Fibroblast of skin of right biceps (primary cell): ENCODE measurements at places on chromosomes 5 and 9.

DNA sequence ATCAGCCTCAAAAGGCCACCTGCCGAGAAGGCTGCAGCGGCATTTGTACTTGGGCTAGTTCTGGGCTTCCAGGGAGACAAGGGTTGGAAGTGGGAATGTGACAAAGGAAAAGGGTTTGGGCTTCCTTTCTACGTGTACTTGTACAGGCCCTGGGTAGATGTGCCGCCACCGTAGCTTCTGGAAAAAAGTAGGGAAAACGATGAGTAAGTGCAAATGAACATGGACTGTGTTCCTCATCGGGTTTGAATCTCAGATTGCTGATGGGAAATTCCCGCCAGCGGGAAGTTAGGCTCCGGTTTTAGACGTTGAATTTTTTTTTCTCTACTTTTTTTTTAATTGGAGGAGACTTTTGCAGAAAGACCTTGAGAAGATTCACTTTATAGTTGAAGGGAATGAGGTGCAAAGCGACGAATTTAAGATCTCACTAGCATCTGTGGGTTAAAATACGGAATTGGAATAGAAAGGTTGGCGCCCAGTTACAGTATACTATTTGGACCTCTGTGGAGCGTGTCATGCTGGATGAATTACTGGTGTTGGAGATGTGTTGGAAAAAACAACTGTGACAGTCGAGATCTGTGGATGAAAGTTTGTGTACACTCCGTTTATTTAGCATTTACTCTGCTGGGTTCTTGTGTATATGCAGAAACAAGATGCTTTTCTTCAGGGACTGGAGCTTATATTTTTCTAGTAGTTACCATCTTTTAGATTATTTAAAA lies 1.2 kb downstream of the G3BP1 start:
- peak; percentile 47 for DNase-seq

GRCh38 chr5:123012321-123012720 lies 24.2 kb downstream of the PPIC start:
- peak; percentile 53 for DNase-seq

DNA sequence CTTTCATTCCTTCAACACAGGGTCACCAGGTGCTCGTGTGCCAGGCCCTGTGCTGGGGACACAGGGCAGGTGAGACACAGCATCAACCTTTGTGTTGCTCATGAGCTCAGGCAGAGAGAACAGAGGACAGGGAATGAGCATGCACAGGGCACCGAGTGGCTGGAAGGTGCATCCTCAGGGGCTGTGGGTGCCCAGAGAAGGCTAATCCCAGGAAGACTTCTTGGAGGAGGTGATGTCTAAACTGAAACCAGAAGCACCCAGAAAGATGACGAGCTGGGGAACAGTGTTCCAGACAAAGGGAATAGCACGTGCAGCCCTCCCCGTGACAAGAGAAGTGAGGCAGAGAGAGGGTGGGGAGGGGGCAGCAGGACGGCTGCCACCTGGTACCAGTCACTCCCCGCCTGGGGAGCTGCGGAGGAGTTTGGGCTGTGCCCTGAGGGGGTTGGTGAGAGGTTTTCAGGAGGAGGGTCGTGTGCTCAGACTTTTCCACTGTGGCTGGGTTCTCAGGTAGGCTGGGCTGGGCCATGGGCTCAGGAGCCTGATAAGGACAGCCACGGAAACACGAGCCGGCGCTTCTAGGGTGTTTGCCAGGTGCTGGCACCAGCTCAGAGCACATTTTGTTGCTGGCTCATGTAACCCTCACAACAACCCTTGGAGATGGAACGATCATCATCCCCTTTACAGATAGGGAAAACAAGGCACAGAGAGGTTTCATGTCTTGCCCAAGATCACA lies 46.0 kb downstream of the HMCN2 start:
- no peak for DNase-seq

DNA sequence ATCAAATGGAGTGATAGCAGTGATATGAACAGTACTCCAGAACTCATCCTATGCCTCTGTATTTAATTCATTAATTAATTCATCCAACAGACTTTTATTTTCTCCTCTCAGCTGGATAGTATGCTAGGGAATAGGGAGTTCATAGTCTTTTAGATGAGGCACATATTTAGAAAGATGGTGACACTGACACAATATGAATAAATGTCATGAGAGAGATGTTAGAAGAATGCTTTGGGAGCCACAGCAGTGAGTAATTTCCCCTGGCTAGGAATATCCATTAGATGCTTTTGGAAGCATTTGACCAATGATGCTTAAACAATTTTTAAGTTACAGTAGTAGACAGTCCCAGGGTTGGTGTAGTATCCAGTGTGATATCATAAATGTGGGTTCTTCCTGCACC lies 428.7 kb upstream of the SGCD start:
- DNase-seq: peak; percentile 86

DNA sequence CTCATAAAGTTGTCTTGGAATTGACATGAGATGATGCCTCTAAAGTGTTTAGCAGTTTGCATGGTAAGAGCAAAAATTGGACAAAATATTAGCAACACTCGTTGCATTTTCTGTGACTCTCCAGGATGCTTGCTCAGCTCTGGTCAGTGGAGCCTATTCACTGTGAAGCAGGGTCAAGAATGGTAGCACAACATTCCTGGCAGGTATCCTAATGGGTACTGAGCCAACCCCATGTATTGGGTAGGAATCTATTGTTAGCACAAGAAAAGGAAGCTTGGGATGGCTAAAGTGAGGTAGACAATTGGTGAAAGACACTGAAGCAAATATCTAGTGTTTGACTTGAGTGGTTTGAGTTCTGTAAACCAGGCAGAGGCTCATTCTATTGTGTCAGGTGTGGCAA lies 10.4 kb upstream of the ACTBL2 start:
- DNase-seq: no peak

DNA sequence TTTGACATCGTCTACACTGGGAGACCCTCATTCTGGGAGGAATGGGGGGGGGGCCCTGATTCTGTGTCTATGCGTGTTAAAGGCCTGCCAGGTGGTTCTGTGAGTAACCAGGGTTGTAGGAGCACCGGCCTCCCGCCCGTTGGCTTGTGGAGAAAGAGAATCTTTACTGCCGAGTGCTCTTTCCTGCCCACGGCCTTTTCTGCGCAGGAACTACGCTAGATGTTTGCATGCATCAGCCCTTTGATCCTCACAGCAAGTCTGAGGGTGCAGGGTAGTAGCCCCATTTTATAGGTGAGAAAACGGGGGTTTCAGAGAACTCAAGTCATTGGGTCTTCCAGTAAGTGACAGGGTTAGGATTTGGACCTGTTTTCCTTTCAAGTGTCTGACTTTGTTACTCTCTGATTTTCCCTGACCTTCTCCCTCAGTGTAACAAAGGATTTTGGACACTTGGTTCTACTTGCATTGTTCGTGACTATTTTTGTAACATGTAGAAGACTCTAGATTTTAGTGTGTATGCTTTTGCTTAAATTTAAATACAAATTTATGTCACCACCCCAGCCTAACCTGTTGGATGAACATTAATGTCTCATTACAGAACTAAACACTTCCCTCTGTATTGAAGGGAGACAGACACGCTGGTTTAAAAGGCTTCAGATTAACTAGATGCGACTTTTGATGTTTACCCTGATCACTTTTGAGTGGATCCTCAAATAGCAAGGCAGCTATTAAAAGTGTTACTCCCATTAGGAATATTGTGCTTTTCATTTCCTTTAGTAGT lies 22.0 kb downstream of the MAST4 start:
- no peak for DNase-seq
